Activated T-cell treated with anti-CD3 and anti-CD28 coated beads for 1 hour (primary cell): ENCODE measurements at places on chromosomes 4 and X.

GRCh38 chr4:74920704-74921103 lies 12.2 kb upstream of the PARM1 start:
- no peak for DNase-seq

DNA sequence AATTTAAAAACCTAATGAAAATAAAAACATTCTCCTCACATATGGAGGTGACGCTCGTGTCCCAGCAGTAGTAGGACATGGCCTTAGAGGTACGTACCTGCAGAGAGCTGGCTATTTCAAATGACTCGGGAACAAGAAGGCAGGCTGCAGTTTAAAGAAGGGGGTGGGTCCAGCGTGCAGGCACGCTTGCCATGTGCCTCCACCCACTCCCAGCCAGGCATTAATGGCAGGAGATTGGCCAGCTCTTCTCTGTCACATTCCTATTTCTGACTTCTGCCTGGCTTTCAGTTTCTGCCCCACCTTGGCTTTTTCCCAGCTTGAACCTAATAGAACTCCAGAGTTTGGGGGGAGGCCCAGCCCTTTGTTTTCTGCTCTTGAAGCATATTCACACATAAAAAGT lies 17.2 kb downstream of the PDHA1 start:
- no peak for DNase-seq

DNA sequence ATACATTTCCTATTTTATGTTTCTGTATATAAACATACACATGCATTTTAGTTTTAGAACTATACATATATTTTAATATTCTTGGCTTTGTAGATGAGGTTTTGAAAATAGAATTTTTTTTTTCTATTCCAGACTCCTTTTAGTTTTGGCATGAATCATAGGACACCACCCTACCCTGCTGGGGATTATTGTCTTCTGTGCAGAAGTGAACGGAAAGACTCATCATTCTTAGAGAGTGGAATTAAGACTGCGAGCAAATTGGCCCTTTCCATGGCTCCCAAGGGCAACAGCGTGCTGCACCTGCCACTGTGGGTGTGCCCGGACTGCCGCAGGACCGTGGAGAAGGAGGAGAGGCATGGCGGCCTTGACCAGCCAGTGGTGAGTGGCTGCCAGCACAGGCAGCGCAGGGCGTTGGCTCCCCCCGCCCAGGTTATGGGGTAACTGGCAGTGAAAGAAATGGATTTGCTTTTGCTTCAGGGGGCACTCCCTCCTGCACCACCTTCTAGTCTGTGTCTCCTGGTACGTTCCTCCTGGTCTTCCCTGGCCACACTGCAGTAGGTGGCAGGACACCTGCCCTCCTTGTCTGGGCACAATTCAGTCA lies 59.6 kb downstream of the FAM193A start:
- no peak for DNase-seq

GRCh38 chrX:17968367-17968766 lies 107.3 kb upstream of the RAI2 start:
- no peak for DNase-seq
